ENCODE measurements at places on chromosomes 7 and 10.

DNA sequence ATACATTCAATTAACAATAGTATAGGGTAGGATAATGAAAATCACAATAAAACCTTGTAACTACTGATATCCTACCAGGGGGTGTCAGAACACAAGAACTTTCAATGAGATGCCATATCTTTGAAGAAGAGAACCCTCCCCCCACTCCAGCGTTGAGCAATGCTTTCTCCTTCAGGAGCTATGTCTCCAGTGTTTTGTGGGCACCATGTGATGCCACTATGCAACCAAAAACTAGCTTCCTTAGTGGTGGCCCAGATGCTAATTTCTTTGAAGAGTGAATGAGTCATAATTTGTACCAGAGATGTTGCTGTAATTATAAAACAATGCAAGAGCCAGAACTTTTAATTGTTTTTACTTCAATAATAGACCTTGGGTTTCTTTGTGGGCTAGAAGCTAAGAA, 76.0 kb upstream of the ADO start:
- no peak for DNase-seq

DNA sequence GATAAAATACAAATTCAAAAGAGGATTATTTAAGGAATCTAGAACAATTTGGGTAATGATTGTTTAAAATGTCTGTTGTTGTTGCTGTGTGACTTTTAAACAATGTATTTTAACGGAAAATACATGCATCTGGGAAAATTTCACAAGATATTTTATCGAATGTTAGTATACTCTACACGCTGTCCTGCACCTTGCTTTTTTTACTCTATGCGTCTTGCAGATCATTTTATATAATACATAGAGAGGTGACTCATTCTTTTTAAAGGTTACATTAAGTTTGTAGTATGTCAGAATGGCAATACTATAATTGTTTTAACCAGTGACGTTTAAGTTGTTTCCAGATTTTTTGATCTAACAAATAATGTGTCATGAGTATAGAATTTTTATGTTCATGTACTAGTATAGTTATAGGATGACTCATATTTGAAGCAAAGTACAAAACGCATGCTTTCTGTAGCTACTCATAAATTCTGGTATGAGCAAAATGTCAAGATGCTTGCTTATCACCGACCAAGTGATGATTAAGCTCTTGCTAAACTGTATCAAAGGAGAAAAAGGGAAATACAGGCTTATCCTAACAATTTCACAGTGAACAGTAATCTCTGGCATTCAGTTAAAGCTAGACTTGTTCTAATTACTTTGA, 4.9 kb downstream of the DKK1 start:
- no peak for DNase-seq

DNA sequence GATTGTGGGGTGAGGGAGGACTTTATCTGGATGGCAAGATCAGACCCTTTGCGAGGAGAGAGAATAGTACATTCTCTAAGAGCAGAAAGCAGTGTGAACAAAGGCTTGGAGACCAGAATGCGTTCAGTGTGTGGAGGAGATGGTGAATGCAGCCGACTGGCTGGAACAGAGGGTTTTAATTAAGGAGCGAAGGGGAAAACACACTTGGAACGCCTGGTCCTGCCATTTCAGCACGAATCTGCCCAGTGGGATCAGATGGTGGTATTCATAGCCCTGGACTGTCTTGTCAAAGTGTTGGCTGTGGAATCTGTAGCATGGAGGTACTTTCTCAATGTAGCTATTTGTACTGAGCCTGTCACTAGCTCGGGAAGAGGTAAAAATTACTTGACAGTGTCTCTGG, 260.9 kb downstream of the SLC25A13 start:
- DNase-seq, result no peak

DNA sequence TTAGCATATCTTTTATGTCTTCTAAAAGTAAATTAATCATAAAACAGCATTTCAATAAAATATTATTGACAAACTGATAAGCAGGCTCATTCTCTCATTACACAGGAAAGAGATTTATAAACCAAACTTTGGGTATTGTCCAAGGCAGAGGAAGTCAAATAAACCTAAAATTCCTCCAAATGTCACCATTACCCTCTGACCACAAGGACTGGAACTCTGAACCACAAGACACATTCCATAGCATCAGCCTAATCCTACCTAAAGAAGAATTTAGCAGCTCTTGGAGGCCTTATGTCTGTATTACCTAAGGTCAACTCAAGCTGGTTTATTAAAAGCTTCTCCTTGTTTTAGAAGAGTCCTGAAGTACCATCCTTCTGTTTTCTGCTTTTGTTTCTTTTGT, 82.4 kb upstream of the SLC13A1 start:
- no peak for DNase-seq

DNA sequence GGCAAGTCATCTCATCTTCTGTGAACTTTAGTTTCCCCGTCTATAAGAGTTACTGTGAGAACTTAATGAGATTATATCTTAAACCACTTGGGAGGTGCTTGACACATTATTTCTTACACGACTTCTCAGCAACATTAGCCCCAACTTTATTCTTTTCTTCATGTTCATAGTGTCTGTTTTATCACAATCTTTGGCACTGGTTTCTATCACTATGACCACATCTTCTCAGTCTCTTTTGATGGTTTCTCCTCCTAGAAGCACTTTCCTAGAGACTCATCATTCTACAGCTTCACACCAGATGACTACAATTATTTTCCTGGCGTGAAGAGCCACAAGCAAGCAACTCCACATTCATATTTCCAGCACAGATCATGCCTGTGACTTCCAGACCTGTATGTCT, 26.5 kb upstream of the BET1 start:
- no peak for DNase-seq

- no peak for DNase-seq
Measured at GRCh38 chr10:69316313-69317059, 38.2 kb downstream of the HK1 start.

DNA sequence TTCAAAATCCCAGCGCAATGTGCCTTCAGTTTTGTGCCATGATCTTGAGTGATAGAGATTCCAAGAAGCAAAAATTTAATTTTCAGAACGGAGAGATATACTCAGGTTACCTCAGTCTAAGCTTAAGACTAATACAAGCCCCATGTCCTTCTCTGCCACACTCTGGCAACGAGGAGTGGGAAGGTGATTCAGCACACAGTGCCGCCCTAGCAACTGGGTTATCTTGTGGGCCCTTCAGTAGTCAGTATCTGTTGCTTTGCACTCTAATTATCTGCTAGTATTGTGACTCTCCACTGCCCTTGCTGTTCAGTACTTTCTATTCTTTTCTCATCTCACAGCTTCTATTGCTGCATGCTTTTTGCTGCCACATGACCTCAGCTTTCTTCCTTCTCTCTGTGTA, 39.2 kb upstream of the MKLN1 start:
- DNase-seq, result no peak

- no peak for DNase-seq
Measured at GRCh38 chr7:41167836-41168235, 535.1 kb downstream of the INHBA start.

- DNase-seq, result peak; percentile 56
Measured at GRCh38 chr10:70331486-70332268, 47.9 kb upstream of the NPFFR1 start.

DNA sequence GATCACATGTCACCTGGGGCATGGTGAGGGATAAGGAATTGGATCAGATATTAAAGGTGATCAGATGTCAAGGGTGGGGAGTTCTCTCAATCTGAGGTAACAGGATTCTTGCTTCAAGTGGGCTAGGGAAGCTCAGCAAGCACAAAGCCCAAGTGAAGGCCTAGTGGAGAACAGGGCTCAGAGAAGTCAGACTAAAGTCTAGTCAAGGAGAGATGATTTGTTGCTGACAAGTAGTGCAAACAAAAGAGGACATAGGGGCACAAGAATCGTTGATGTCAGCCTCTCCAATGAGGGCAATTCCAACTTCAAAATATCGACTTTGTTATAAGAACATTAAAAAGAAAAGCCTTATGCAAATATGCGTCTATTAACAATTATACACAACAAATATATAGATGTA, 852.8 kb upstream of the CELF2 start:
- DNase-seq, result no peak

DNA sequence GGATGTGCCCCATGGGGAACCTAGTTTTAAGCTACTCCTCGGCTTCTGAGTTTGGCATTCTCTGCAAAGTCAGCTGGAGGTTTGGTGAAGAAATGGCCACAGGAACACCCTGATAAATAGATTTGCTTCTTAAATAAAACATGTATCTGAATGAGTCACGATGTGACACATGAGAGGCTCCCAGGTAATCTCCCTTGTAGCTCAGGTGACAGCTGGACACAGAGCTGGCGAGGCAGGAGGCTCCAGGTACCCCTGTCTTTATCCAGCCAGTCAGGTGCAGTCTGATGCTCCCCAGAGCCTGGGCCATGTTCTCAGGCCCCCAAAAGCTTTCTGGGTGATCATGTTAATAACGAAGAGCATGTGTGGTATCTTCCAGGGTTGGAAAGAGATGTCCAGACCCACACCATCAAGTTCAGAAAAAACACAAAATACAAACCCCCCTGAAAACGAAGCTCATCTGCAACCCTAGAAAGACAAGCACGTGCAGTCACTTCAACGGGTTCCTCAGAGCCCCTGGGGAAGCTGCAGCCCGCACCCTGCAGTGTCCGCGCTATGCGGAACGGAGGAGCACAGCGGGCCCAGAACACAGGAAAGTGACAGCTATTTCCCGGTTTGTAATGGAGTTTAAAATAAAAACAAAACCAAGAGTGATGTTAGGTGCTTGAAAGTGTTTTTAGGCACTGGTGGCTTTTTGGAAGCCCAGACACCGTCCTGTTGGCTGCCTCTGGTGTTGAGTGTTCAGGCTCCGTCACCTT, 69.4 kb downstream of the ZRANB1 start:
- DNase-seq, result no peak

DNA sequence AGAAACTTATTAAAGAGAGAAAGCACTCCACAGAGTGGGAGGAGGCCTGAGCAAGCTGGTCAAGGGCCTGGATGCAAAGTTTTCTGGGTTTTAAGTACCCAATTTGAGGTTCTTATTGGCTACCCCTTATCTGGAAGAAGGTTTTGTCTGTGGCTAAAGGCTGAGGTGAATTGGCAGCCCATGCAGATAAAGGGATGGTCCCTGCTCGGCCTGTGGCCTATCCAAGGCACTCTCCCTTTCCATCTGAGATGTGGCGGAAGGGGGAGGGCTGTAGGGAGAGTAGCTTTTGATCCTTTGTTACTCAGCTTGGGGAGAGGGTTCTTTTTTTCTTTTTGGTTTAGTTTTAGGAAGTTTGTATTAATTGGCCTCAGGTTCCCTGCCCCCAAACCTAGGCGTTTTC, 465.1 kb downstream of the ATRNL1 start:
- DNase-seq, result no peak

DNA sequence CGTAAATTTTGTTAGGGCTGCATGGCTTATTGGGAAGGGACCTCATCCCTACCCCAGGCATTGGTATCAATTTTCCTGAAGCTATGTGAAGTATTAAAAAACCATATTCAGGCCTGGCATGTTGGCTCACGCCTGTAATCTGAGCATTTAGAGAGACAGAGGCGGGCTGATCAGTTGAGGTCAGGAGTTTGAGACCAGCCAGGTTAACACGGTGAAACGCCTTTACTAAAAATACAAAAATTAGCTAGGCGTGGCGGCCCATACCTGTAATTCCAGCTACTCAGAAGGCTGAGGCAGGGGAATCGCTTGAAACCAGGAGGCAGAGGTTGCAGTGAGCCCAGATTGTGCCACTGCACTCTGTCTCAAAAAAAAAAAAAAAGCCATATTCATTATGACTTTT, 7.1 kb downstream of the TASOR2 start:
- DNase-seq, result no peak

- DNase-seq, result no peak
Measured at GRCh38 chr7:31234836-31235605, 105.5 kb downstream of the NEUROD6 start.

DNA sequence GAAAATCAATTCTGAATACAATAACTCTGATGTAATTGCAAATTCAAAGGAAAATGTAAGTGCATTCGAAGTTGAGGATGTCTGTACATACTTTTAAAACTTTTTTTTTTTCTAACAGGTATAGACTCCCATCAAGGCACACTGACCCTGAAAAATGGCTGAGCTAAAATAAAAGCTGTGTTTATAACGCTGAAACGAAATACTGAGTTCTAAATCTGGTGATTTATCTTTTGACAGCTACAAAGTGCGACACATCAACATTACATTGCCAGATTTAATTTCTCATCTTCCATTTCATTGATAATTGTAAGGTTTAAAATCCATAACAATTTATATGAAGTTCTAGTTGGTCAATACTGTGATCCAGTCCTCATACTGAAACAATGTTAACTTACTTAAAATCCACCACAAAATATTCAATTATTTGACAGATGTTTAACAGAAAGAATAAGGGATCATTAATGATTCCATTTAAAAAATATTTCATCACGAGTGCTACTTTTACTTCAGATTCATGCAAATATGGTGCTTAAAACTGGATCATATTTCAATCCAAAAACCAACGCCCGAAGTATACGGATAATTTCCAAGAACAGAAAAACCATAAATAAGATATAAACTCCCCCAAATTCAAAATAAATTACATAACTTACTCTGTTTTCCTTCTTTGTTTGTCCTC, 1.4 kb downstream of the RAB11FIP2 start:
- no peak for DNase-seq

Measured in CD4-positive, CD25-positive, alpha-beta regulatory T cell (primary cell).